ENCODE measurements at places on chromosomes 12 and 14.

DNA sequence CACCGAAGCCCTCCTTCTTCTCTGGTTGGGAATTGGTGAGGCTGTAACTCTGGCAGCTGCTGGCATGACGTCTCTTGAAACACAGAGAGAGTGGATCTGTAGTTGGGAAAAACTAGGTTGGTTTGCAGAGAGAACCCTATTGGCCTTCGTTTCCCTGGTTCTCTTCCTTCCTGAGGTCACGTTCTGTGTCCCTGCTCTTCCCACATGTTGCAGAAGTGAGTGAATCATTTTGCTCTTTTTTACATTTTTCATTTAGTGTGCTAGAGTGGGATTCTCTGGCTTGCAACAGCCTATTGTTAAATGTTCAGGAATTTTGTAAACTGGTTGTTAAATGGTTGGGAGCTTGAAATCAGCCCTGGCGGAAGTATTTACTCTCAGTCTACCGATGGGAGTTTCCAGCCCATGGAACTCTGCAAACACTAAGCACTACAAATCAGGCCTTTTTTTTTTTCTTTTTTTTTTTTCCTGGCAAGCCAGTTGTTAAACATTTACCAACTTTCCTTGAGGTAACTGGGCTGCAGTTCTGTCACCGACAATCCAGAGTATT is 26.8 kb upstream of the CKAP4 start:
- DNase-seq: no peak

- peak; percentile 59 for DNase-seq
Observed at GRCh38 chr12:93824514-93825500, 147.6 kb downstream of the CRADD start.

DNA sequence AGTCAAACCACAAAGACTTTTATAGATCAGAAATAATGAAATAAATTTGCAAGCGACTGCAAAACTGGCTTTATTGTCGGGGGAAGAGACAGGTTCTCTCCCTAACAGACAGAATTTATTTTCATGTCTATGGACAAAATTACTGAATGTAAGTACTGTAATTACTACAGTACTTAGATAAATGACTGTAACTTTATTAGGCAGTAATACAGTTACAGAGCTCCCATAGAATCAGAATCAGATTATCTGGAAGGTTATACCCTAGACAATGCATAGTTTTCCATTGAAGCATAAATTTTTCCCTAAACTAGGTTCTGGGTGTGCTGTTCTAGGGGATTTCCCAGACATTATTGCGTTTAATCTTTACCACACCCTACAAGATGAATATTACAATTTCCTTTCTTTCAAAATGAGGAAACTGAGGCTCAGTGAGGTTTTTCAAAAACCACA is 114.2 kb downstream of the C12orf75 start:
- DNase-seq: peak; percentile 70

DNA sequence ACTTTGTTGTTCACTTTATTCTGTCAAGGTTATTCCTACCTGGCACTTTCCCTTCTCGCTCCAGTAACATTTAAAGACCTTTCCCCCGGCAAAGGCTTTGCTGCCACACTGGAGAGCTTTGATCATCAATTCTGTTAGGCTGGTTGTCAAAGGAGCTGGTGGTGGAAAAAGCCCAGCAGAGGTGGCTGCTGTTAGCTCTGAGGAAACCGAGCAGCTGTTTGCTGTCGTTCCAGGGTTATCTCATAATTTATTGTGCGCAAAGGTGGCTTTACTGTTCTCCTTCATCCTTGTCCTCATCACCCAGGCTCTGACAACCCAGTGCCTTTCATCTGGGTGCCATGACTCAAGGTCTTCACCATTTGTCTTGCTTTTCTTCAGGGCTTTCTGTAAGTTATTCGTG is 38.2 kb upstream of the CRADD start:
- no peak for DNase-seq

DNA sequence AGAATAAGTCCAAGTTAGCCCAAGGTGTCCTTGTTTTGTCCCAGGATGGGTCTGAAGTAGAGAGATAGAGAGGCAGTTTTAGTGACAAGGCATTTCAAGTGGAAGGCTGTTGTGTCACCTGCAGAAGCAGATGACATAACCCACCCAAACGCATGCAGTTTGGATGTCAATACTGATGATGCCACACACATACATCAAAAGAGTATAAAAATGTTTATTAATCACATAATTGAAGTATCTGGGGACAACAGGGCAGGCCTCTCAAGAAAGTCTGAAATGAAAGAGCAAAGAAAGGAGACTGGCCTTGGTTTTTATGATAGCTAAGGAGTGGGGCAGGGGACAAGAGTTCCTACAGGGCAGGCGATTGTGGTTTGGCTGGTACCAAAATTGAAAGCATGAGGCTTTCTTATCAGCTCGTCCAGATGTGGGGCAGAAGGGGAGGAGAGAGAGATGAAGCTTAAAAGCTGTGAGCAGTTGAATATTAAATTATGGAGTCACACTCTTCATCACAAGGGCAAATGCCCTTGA is 78.4 kb upstream of the TSPAN8 start:
- DNase-seq: no peak

All from fibroblast of skin of back (primary cell).